Glomerular endothelial cell (primary cell): ENCODE measurements at places on chromosomes 3 and 15. TPM values are rescaled to one million over a fixed set of nuclear protein-coding genes. Genes with fewer than 3 reads are reported as not detected.

Gene CCDC13
- total RNA-seq, result 0.47 and 1.5 TPM in 2 replicates

Gene VGLL3
- 1.1 and 7.2 TPM in 2 replicates for total RNA-seq

Gene SCAANT1
- total RNA-seq, result not detected in 2 replicates

Gene SNTN
- total RNA-seq, result not detected in 2 replicates

Gene PSMA4
- 241 and 269 TPM in 2 replicates for total RNA-seq

Gene ARGFX
- total RNA-seq, result not detected in 2 replicates

Gene ROBO2
- 0.35 TPM in 1 of 2 replicates, not detected in the other for total RNA-seq

Gene C2CD4A
- 0.05 and 1.1 TPM in 2 replicates for total RNA-seq

Gene CPEB1
- total RNA-seq, result not detected in 2 replicates

Gene SELENOS
- total RNA-seq, result 61.9 and 102 TPM in 2 replicates

Gene RBP2
- total RNA-seq, result not detected in 2 replicates

Gene CNTN4
- 0.12 and 0.19 TPM in 2 replicates for total RNA-seq

Gene AMIGO3
- total RNA-seq, result 0.19 and 1.2 TPM in 2 replicates

Gene KBTBD8
- 1.0 and 1.1 TPM in 2 replicates for total RNA-seq

Gene CPLX3
- total RNA-seq, result not detected in 2 replicates

Gene REC114
- not detected in 2 replicates for total RNA-seq

Gene ADAMTS9
- 72.1 and 96.2 TPM in 2 replicates for total RNA-seq

Gene CLRN1
- not detected in 2 replicates for total RNA-seq

Gene AHSG
- total RNA-seq, result not detected in 2 replicates

Gene LINGO1
- total RNA-seq, result 0.18 TPM in 1 of 2 replicates, not detected in the other

Gene FHIT
- total RNA-seq, result 0.48 and 8.1 TPM in 2 replicates

Gene SI
- not detected in 2 replicates for total RNA-seq

Gene DUOX1
- total RNA-seq, result not detected in 2 replicates

Gene XCR1
- total RNA-seq, result not detected in 2 replicates

Gene GPR62
- total RNA-seq, result 0.06 TPM in 1 of 2 replicates, not detected in the other

Gene AP3S2
- total RNA-seq, result 31.4 and 33.1 TPM in 2 replicates

Gene MNS1
- total RNA-seq, result 0.53 and 2.2 TPM in 2 replicates

Gene CELSR3
- total RNA-seq, result 1.1 and 2.2 TPM in 2 replicates

Gene GPR87
- 0.53 TPM in 1 of 2 replicates, not detected in the other for total RNA-seq

Gene TNNC1
- total RNA-seq, result not detected in 2 replicates

Gene MAGEL2
- 0.12 and 0.39 TPM in 2 replicates for total RNA-seq

Gene DNAH12
- 0.12 and 0.92 TPM in 2 replicates for total RNA-seq

Gene PHLDB2
- 39.7 and 71.1 TPM in 2 replicates for total RNA-seq

Gene CCDC54
- not detected in 2 replicates for total RNA-seq

Gene LRRN1
- total RNA-seq, result 0.15 TPM in 1 of 2 replicates, not detected in the other

Gene FBXL2
- total RNA-seq, result 20.2 and 31.0 TPM in 2 replicates

Gene STOML1
- total RNA-seq, result 13.4 and 14.6 TPM in 2 replicates

Gene HCLS1
- 69.1 and 77.3 TPM in 2 replicates for total RNA-seq
